ENCODE measurements at places on chromosomes 2 and 18.
A peak's percentile ranks its signal among the peaks of the same experiment; 100 is the strongest.

DNA sequence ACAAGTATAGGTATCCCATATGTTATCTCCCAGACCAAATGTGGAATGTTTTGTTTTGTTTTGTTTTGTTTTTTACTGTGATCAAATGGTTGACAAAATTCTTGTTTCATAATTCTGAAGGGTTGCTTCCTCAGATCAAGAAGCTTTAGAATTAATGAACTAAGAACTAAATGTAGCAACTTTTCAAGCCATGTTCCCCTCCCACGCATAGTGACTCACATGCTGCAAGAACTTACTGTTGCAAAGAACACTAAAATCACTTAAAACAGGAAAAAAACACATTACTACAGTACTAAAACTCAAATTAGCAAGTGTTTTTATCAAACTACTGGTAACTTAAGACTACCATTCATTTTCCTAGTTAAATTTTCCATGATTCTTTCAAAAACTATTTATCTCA lies 30.6 kb downstream of the HNRNPLL start:
- peak; percentile 23 for DNase-seq

DNA sequence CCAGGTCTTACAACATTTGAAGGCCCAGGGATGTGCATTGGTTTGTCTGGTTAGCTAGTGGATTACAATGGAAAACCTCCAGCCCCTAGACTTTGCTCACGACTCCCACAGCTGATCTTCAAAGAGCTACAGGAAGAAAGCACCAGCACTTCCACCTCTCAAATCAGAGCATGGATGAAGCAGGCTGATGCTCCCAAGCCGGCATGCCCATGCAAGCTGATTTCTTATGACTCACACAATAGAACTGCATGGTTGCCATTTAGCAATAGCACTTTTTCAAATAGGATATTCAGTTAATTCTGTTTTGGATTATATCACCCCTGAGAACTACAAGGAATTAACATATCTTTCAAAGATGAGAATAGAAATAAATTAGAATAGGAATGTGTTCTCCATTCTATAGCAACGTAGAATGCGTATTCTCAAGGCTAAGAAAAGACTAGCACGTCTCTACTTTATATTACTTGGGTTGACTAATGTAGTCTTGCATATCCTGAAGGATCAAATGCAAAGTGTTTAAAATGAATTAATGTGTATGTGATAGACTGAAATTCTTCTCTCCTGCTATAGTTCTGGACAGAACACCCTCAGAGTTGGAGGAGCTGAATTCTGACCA lies 292.4 kb downstream of the TRIB2 start:
- DNase-seq = peak; percentile 4

GRCh38 chr18:74422541-74422940 lies 34.6 kb downstream of the DIPK1C start:
- no peak for DNase-seq

GRCh38 chr2:112529757-112530156 lies 12.5 kb upstream of the POLR1B start:
- DNase-seq = no peak

DNA sequence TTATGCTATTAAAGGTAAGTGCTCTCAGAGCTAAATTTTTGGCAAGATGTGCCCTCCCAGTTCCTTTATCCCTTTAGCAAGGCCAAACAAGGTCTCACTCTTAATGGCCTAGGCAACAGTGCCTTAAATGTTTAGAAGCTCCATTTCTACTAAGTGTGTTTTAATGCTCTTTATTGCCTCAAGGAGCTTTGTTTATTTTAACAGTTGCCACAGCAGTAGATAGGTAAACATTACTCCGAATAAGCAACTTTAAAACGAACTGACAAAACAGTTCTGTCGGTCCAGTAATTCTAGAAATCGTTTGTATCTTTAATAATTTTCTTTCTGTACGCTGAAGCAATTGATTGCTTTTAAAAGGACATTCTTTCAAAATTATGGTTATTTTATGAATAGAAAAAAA lies 74.5 kb downstream of the PIEZO2 start:
- DNase-seq = no peak

DNA sequence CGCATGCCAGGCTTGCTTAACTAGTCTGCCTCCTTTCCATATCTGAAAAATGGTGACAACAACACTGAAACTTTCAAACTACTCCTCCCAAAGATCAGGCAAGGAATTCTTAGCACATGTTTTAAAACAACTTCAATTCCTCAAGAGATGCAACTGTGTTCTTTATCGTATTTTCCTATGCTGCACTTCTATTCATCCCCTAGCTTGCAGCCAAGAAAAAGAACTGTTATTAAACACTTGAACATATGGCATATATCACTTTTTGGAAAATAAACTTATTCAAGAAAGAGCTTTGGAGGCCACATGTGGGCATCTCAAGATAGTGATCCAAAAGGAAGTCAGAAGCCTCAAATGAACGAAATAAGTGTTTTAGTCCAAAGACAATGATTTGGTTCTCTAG lies 75.6 kb upstream of the STAM2 start:
- no peak for DNase-seq

Measured in AG04449 (cell line).